Aortic smooth muscle cell (primary cell): ENCODE measurements at places on chromosomes 7 and 10. TPM values are rescaled to one million over a fixed set of nuclear protein-coding genes. Genes with fewer than 3 reads are reported as not detected.

CNOT4 gene
- 10.3 and 12.1 TPM in 2 replicates for total RNA-seq

CCL24 gene
- not detected in 2 replicates for total RNA-seq

FFAR4 gene
- not detected in 2 replicates for total RNA-seq

LRRC27 gene
- 14.9 and 17.8 TPM in 2 replicates for total RNA-seq

IGFBP3 gene
- 970 and 2,831 TPM in 2 replicates for total RNA-seq

VGF gene
- total RNA-seq: 0.13 TPM in 1 of 2 replicates, not detected in the other

CDNF gene
- total RNA-seq: 2.0 and 2.1 TPM in 2 replicates

SUN3 gene
- total RNA-seq: not detected in 2 replicates

HOGA1 gene
- 2.5 and 3.3 TPM in 2 replicates for total RNA-seq

PIK3AP1 gene
- under 0.01 and 0.06 TPM in 2 replicates for total RNA-seq

IGF2BP3 gene
- total RNA-seq: 17.6 and 17.9 TPM in 2 replicates

BAMBI gene
- total RNA-seq: 6.1 and 7.3 TPM in 2 replicates

KEL gene
- not detected in 2 replicates for total RNA-seq

TEX47 gene
- total RNA-seq: not detected in 2 replicates

PYROXD2 gene
- total RNA-seq: 17.3 and 31.8 TPM in 2 replicates

SORCS1 gene
- under 0.01 TPM in 1 of 2 replicates, not detected in the other for total RNA-seq

SPDYE2B gene
- total RNA-seq: not detected in 2 replicates

FZD1 gene
- total RNA-seq: 9.2 and 11.4 TPM in 2 replicates

PNLIP gene
- total RNA-seq: not detected in 2 replicates

OR2A7 gene
- total RNA-seq: 0.26 and 0.37 TPM in 2 replicates

SYT15B gene
- not detected in 2 replicates for total RNA-seq

PDE1C gene
- total RNA-seq: 0.56 and 0.92 TPM in 2 replicates

WDFY4 gene
- total RNA-seq: under 0.01 and 0.26 TPM in 2 replicates

HMX3 gene
- not detected in 2 replicates for total RNA-seq

CYP2C19 gene
- total RNA-seq: not detected in 2 replicates

MIOS gene
- 26.1 and 27.6 TPM in 2 replicates for total RNA-seq

RSPH10B gene
- 0.53 TPM in 1 of 2 replicates, not detected in the other for total RNA-seq

STAG3 gene
- 0.92 and 1.1 TPM in 2 replicates for total RNA-seq

GIMAP7 gene
- total RNA-seq: 0.44 and 1.8 TPM in 2 replicates

LIPJ gene
- total RNA-seq: under 0.01 TPM in 1 of 2 replicates, not detected in the other

TFR2 gene
- 0.31 and 0.40 TPM in 2 replicates for total RNA-seq

PNLIPRP2 gene
- not detected in 2 replicates for total RNA-seq

SCART1 gene
- total RNA-seq: 3.3 TPM in 2 replicates

SPDYE5 gene
- total RNA-seq: not detected in 2 replicates

FRAT1 gene
- total RNA-seq: 1.7 and 2.1 TPM in 2 replicates

GPR26 gene
- not detected in 2 replicates for total RNA-seq

IFIT1B gene
- total RNA-seq: 0.06 TPM in 1 of 2 replicates, not detected in the other

GIMAP2 gene
- total RNA-seq: 0.68 and 1.6 TPM in 2 replicates

FAM241B gene
- 0.13 and 0.19 TPM in 2 replicates for total RNA-seq

CTAGE4 gene
- total RNA-seq: 0.37 and 0.66 TPM in 2 replicates

TAS2R41 gene
- not detected in 2 replicates for total RNA-seq

CRPPA gene
- total RNA-seq: 2.0 and 2.7 TPM in 2 replicates

LRIT1 gene
- not detected in 2 replicates for total RNA-seq

LIPN gene
- not detected in 2 replicates for total RNA-seq

SH2D4B gene
- total RNA-seq: not detected in 2 replicates

ATOH7 gene
- total RNA-seq: under 0.01 TPM in 1 of 2 replicates, not detected in the other

ACHE gene
- not detected in 2 replicates for total RNA-seq

NCOA4 gene
- 196 and 203 TPM in 2 replicates for total RNA-seq

GIMAP8 gene
- 0.62 and 2.1 TPM in 2 replicates for total RNA-seq

FGF8 gene
- not detected in 2 replicates for total RNA-seq

PLAC9 gene
- 69.5 and 73.6 TPM in 2 replicates for total RNA-seq

RBAK gene
- total RNA-seq: 6.3 and 6.4 TPM in 2 replicates

MDFIC gene
- total RNA-seq: 31.0 and 36.6 TPM in 2 replicates

NKX2-3 gene
- not detected in 2 replicates for total RNA-seq

PRKCQ gene
- total RNA-seq: not detected in 2 replicates

EPDR1 gene
- 51.2 and 99.0 TPM in 2 replicates for total RNA-seq
